ENCODE measurements at places on chromosomes 6 and 20.

DNA sequence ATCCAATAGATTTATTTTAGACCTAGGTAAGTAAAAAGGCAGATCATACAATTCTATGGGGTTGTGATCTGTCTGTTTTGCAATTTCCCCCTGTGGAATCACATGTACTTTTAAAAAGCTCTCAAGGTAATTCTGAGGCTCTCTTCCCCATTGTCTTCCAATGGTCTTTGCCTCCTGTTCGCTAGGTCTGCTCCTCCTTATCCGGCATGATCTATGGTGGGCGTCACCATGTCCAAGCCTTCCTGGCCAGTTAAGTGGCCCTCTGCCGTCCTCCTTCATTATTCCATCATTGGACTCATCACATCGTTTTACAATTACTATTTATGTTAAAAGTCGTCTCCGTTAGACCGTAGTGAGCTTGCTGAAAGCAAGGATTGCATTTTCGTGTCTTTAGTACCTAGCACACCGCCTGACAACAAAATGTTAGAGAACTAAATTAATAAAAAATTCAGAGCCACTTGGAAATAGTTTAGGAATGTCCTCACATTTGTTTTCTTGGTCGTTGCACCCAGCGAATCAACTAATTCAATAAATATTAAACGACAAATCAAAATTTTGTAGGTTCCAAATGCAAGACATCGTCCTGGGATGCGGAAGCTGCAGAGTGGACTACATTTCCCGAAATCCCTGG is 2.2 kb upstream of the STXBP5 start:
- no peak for DNase-seq

GRCh38 chr6:45927421-45928320 is 88.0 kb downstream of the CLIC5 start:
- no peak for DNase-seq

GRCh38 chr6:111718326-111718725 is 112.6 kb upstream of the TRAF3IP2 start:
- no peak for DNase-seq

- no peak for DNase-seq
Observed at GRCh38 chr6:83853178-83854000, at the start of gene RIPPLY2. Gene RIPPLY2, plus strand, starts transcription at chr6:83853360. Its CDS starts 57 bp downstream, at chr6:83853417.

DNA sequence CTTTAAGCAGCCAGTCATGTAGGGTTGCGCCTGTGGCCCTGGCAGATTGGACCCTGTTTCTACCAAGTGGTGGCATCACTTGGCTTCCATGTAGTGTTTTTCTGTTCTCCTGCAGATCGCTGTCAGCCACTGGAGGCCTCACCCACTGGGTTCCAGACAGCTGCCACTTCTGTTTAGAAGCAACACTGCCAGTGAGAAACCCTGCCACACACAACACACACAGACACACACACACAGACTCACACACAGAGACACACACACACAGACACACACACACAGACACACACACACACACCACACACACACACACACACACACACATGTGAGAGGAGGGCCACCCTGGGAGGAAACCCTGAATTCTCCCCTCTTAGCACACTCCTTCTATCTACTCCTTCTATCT is 51.8 kb downstream of the UTRN start:
- DNase-seq: no peak

DNA sequence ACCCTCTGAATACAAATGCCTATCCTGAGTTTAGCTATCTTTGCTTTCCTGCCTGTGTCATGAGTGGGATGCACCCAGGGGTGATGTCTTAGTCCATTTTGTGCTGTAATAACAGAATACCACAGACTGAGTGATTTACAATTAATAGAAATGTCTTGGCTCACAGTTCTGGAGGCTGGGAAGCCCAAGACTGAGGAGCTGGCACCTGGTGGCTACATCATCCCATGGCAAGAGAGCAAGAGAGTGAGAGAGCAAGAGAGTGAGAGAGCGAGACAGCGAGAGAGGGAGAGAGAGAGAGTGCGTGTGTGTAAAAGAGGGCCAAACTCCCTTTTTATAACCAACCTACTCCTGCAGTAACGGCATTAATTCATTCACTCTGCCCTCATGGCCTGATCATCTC is 76.8 kb downstream of the PRDM1 start:
- DNase-seq: no peak

GRCh38 chr6:100901582-100901981 is 20.5 kb upstream of the ASCC3 start:
- DNase-seq: no peak

- DNase-seq: no peak
Observed at GRCh38 chr6:161578478-161578877, 304.6 kb upstream of the AGPAT4 start.

DNA sequence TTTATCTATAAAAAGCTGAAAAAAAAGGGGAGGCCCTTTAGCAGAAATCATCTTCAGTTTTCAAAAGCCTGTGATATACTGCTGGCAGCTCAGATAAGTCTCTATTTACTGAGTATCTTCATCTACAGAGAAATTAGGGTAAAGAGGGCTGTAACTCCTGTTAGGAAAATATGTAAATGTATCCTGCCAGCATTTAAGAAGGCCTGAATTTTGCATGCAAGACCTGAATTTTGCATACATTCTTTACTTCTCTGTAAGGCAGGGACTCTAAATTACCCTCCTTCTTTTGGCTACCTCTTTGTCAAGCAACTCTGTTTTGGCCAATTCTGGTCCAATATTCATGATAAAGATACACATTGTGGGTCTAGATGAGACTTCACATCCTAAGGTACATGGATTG is 150.6 kb upstream of the SPACA1 start:
- DNase-seq: no peak

DNA sequence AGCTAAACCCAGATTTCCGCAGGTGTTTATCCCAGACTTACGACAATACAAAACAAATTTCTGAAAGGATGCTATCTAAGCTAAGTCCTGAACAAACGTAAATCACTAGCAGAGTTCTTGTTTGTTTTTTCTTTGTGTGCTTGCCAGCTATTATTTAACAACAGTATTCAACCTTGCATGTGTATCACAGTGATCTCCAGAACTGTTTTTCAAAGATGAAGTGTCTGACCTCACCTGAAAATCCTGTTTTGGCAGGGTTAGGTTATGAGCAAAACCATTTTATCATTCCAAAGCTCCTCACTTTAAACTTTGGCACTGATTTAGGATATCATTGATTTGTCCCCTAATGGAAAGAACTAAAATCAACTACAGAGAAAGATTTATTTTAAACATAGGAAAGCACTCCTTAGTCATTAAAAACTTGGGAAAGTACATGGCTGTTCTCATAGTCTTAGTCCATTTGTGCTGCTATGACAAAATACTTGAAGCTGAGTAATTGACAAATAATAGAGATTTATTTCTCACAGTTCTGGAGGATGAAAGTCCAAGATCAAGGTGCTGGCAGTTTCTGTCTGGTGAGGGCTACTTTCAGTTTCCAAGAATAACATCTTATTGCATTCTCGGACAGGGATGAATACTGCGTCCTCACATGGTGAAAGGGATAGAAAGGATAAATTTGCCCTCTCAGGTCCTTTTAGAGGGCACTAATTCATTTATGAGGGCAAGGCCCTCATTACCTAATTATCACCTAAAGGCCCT is 20.8 kb upstream of the BMP5 start:
- DNase-seq: no peak

DNA sequence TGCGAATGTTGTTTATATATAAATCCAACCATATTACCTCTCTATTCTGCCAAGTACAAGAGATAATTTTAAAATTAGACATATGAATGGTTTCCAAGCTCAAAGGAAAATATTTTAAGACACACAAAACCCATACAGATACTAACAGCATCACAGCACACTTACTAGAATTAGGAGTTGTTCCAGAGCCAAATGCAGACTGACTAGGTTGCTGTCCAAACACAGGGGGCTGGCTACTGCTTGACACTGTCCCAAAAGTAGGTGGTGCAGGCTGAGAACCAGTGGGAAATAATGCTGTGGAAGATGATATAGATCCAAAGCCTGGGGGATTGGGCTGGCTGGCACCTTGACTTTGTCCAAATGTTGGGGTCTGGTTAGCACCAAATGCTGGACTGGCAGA is 24.3 kb downstream of the FAM8A1 start:
- DNase-seq: no peak

DNA sequence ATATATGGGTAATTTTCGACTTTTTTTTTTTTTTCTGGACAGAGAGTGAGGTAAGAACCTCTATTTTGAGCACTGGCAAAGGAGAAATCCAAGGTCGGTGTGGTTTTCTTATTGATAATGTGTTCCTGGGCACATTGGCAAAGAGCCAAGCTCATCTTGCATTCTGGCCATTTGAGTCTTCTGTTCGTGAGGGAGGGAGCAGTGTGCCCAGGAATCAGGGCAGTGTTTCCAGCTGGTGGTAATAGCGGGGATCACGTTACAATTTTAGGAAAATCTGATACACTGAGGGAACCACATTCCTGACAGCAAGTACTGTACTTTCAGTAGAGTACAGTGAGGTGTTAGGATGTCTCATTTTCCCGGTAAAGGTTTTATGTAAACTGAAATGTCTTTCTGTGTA is 442.3 kb upstream of the MAP3K7 start:
- DNase-seq: no peak

GRCh38 chr6:29826271-29826670 is 1.4 kb upstream of the HLA-G start:
- no peak for DNase-seq

GRCh38 chr6:13851330-13851729 is 37.0 kb upstream of the MCUR1 start:
- no peak for DNase-seq

- no peak for DNase-seq
Observed at GRCh38 chr6:126664271-126664670, 324.4 kb downstream of the CENPW start.

DNA sequence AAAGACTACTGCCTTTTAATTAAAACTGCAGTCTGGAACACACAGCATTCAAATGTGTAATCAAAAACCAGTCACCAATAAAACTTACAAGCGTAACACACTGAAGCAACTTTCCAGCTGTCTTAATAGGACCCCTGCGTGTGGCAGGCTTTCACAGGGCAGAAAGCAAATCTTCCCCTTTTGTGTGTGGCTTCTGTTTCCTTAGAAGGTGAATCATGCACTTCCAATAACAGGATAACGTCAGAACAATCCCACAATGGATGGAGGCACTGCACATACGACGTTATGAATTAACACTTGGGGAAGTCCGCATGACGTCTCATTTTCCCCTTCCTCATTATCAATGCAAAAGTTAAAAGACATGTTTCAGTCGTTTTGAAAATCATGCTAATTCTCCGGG is 44.8 kb downstream of the INSM1 start:
- no peak for DNase-seq

- DNase-seq: no peak
Observed at GRCh38 chr20:33790566-33790965, 20.6 kb upstream of the CHMP4B start.

- DNase-seq: no peak
Observed at GRCh38 chr20:50245498-50246366, 55.1 kb downstream of the CEBPB start.

- DNase-seq: no peak
Observed at GRCh38 chr20:60428651-60429050, 470.4 kb downstream of the CDH26 start.

DNA sequence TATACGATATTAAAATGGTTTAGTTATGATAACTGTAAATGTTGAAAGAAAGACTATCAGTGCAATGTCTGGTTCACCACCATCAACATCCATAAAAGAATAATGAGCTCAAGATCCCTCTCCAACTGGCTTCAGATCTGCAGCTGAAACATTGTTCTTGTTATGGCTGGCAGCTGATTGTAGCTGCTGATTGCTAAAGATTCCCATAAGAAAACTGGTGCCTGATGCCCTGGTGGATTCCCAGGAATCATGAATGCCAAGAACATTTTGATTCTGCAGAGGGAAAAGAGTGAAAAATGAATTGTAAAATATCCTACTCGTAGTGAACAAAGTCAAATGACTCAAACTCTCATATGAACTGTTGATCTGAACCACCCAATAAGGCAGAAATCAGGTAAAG is 1160.2 kb downstream of the EPHA7 start:
- no peak for DNase-seq

DNA sequence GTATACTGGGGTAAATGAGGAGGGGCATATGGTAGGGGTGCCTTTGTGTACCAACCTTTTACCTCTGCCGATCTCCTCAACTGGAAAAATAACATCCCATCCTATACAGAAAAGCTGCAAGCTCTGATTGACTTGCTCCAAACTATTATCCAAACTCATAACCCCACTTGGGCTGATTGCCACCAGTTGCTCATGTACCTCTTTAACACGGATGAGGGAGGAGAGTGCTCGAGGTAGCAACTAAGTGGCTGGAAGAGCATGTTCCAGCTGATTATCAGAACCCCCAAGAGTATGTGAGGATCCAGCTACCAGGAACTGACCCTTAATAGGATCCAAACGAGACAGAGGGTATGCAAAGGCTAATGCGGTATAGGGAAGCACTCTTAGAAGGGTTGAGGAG is 299.6 kb downstream of the RNGTT start:
- DNase-seq: no peak

GRCh38 chr6:12577124-12577850 is 139.3 kb upstream of the PHACTR1 start:
- DNase-seq: no peak

GRCh38 chr6:31792761-31793171 is 2.8 kb downstream of the VARS1 start:
- no peak for DNase-seq

DNA sequence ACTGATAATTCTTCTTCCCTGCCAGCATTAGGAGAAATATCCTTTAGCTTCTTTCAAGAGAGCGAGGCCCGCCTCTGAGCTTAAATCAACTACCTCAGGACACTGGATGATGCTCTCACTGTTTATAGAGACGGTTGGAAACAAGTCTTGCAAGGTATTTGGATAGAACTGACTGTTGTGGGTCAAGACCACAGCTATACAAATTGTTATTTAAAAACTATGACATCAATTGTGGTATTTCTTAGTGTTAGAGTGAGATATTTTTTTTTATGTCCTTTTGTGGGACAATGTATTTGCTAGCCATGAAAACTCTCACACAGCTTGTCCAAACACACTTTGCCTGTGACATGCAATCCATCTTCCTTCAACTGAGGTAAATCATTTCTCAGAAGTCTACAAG is 136.3 kb upstream of the PHACTR1 start:
- no peak for DNase-seq

- DNase-seq: no peak
Observed at GRCh38 chr6:17493286-17493685, 99.9 kb downstream of the CAP2 start.

- DNase-seq: no peak
Observed at GRCh38 chr6:54899986-54900385, 53.4 kb downstream of the FAM83B start.

DNA sequence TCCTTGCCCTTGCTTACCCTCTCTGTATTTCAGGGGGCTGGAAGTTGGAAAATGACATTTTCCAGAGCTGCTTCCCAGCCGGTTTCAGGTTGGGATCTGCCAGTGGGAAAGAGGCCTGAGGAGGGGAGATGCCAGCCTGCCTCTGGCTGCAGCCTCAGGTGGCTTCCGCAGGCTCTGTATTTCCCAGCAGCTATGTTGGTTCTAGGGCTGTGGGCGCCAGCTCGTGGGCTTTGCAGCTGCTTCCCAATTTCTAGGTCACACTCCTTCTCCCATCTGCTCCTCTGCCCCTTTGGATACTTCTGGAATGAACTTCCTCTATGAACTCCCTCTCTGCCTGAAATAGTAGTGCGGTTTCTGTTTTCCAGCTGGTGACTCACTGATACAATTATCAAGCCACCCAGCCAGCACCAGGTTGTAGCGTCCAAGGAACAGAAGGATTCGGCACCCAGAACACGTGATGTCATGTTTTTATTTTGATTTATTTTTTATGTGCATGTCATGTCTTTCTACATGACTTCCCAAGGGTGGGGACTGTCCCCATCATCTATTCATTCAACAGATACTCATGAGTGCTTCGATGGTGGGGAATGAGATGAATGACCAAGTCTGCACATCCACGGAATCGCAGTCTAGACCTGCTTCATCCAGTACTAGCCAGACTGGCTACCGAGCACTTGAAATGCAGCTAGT is 38.0 kb downstream of the TGM2 start:
- DNase-seq: no peak
